ENCODE measurements at places on chromosomes 1 and 21.

GRCh38 chr1:8239306-8240023 is 78.4 kb upstream of the SLC45A1 start:
- DNase-seq = no peak

GRCh38 chr1:155062702-155063411 is 683 bp upstream of the EFNA4 start:
- DNase-seq = peak; percentile 64

DNA sequence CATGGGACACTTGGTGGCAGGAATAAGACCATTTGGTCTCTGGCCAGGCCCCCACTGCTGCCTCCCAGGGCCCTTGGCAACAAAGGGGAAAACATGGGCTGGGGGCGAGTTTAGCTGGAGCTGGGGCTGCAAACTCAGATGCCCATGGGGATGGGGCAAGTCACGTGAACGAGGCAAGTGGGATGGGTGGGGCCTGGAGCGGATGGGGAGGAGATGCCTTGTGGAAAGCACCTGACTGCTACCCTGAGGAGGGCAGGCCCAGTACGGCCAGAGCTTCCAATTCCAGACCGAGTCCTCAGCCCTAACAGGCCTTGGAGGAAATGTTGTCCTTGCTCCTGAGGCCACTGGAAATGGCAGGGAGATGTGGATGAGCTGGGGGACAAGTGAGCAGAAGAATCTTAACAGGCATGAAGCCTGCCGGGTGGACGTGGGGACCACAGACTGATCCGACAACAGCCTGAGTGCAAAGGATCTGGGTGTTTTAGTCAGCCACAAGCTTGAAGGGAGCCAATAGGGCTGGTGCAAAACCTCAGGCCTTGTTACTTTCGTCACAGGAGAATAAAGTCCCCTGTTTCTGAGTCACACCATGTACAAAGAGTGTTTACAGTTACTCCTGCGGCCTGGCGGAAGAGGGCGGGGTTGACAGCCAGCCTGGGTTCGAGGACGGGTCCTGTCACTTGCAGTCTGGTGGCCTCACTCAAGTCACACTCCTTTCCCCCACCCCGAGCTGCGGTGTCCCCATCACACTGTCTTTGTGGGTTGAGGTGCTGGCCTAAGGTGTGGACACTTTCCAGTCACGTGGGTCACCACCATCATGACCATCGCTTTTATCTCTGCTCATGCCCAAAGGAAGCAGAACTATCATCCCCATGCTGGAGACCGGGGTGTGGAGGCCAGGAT is 19.1 kb downstream of the RUNX3 start:
- DNase-seq = peak; percentile 71

GRCh38 chr1:201531551-201532425 is 7.1 kb upstream of the NAV1 start:
- no peak for DNase-seq

DNA sequence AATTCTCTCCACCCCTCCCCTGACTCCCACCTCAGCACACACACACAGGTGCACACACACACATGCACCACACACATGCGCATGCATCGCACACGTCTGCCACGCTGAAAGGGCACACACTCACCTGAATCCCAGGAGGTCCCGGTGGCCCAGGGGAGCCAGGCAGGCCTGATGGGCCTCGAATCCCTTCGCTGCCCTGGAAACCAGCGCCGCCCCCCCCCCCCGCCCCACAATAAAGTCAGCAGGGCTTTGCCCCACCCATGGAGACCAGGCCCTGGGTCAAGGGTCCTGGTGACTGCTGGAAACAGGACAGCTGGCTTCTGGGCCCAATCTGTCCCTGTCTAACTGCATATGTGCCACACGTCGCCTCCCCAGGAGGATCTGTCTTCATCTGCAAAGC is 17.8 kb upstream of the PEF1 start:
- no peak for DNase-seq

GRCh38 chr1:51663105-51663504 is 46.2 kb downstream of the OSBPL9 start:
- no peak for DNase-seq

DNA sequence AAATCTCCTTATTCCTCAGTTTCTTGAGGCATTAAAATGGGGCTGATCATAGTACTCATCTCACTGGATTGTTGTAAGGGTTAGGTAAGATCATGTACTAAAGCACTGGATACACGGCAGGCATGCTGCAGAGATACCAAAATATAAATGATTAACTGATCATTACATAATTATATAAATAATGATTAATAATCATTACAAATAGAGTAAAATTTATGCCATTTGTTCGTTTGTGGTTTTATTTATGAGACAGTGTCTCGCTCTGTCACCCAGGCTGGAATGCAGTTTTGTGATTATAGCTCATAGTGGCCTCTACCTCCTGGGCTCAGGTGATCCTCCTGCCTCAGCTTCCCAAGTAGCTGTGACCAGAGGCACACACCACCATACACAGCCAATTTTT is 140.7 kb downstream of the HHAT start:
- no peak for DNase-seq

- no peak for DNase-seq
These were observed 11.0 kb downstream of the PMVK start for GRCh38 chr1:154925335-154926170.

- DNase-seq = no peak
These were observed 3.4 kb upstream of the PLEKHM2 start for GRCh38 chr1:15680561-15681348.

- DNase-seq = no peak
These were observed 144.2 kb upstream of the POGK start for GRCh38 chr1:166695115-166695514.

GRCh38 chr1:182770232-182770631 is 19.3 kb upstream of the NPL start:
- no peak for DNase-seq

GRCh38 chr1:45723248-45723930 is 27.1 kb downstream of the IPP start:
- no peak for DNase-seq

DNA sequence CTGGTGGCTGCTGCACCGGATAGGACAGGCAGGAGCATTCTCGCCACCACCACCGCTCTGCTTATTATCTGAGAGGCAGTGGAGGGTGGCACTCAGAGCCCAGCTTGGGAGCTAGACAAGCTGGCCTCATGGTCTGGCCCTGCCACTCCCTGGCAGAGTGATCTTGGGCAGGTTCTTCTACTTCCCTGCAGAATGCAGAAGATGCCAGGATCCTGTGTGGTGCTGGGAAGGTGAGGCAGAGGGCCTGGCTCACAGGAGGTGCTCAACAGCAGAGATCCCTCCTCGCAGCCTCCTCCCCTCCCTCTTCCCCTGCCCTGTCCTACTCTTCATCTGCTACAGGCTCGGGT is 60.4 kb downstream of the ARHGEF10L start:
- no peak for DNase-seq

DNA sequence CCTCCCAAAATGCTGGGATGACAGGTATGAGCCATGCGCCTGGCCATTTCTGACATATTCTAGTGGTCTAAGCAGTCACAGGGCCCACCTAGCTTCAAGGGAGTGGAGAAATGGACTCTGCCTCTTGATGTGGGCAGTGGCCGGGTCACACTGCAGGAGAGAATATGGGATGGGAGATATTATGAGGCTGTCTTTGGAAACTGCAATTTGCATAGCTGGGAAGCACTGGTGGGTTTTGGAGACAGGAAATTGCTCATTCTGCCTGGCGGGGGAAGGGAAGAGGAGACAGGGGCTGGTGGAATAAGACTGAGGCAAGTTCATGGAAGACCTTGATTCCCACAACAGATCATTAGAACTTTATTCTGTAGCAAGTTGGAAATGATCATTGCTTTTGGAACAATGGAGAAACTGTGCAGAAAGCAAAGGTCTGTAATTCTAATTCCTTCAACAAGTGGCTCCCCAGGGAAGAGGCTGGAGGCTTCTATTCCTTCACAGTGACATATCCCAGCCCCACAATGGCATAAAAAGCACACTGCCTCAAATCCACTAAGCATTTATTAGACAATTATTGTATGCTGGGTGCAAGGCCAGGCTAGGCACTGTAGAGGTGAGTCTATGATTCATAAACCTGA is 10.5 kb downstream of the NCMAP start:
- no peak for DNase-seq

- DNase-seq = no peak
These were observed 5.0 kb upstream of the FMN2 start for GRCh38 chr1:240086726-240087125.

- DNase-seq = no peak
These were observed 43.4 kb downstream of the RALGPS2 start for GRCh38 chr1:178768423-178768822.

DNA sequence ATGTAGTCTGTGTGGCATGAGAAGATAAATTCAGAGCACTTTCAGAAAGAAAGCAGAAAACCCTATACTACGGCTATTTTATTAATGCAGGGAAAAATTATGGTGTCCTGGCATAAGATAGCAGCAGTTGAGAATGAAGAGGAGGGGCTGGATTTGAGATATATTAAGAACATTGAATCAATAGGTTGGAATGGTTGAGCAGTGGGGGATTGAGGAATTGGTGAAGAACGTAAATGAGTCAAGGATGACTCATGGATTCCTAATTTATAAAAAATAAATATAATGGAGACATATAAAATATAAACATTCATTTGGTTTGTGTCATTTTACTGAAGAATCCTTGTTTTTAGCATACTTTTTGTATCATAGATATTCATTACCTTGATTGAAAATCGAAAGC is 234.3 kb upstream of the ADAMTS5 start:
- DNase-seq = no peak

DNA sequence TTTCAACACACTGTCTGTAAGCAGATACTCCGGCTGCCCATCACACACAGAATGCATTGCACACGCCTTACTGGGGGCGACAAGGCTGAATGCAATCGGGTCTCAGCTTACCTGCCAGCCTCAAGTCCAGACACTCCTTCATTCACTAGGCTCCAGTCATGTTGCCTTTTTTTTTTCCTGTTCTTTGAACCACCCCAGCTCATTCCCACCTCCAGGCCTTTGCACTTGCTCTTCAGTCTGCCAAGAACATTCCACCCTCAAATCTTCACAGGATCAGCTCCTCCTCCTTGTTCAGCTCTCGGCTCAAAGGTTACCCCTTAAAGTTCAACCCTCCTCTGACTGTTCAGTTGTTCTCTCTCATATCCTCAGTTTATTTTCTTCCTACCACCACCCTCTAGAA is 181.9 kb upstream of the ESRRG start:
- no peak for DNase-seq

- no peak for DNase-seq
These were observed 16.7 kb downstream of the ITPKB start for GRCh38 chr1:226722240-226722900.

GRCh38 chr1:20703124-20703756 is 14.6 kb downstream of the KIF17 start:
- no peak for DNase-seq

DNA sequence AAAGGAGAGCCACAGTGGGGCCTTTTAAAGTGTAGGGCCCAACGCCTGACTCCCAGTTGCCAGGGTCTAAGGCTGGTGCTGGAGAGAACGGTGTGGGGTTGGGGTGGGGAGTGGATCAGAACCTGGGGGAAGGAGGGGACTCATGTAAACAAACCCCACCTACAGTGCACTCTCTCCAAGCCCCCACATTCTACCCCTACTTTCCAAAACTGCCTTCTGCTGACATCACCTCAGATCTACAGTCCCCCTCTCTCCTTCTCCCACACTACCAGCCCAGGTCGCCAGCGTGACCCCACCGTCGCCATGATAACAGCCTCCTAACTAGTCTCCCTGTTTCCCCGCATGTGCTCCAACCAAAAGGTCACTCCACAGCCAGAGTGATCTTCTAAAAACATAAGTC is 26.6 kb downstream of the TNNT2 start:
- DNase-seq = no peak

GRCh38 chr1:175000697-175001187 is 995 bp downstream of the CACYBP start:
- DNase-seq = no peak

GRCh38 chr1:121516234-121516967 is 331.6 kb downstream of the SRGAP2C start:
- peak; percentile 9 for DNase-seq

DNA sequence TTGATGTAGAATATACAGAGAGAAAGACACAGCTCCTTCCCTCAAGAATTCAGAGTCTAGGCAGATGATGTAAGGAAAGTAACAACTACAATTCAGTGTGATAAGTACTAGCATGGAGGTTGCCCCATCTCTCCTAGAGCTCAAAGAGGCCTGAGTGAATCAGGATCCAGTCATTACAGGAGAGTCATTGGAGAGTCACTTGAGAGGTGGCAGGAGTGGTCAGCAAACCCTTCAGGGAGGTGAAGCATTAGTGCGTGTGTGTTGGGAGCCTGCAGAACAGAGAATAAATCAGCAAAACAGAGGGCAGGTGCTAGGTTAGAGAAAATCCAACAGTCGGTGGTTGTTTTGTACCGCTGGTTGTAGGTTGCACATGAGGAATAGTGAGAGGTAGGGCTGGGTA is 46.1 kb downstream of the GRIK1 start:
- DNase-seq = no peak

GRCh38 chr1:221439747-221440501 is 302.0 kb downstream of the DUSP10 start:
- peak; percentile 21 for DNase-seq

- no peak for DNase-seq
These were observed 54.9 kb upstream of the ZBTB18 start for GRCh38 chr1:243996223-243996622.

GRCh38 chr1:66557157-66557556 is 23.2 kb downstream of the SGIP1 start:
- no peak for DNase-seq

GRCh38 chr1:77850082-77850481 is 38.3 kb upstream of the NEXN start:
- no peak for DNase-seq

- DNase-seq = peak; percentile 49
These were observed 35.8 kb downstream of the SLC2A1 start for GRCh38 chr1:42922687-42923366.

- no peak for DNase-seq
These were observed 2.3 kb downstream of the TRIM46 start for GRCh38 chr1:155175927-155176371.

- DNase-seq = no peak
These were observed 43.7 kb downstream of the NIBAN1 start for GRCh38 chr1:184930645-184931044.

DNA sequence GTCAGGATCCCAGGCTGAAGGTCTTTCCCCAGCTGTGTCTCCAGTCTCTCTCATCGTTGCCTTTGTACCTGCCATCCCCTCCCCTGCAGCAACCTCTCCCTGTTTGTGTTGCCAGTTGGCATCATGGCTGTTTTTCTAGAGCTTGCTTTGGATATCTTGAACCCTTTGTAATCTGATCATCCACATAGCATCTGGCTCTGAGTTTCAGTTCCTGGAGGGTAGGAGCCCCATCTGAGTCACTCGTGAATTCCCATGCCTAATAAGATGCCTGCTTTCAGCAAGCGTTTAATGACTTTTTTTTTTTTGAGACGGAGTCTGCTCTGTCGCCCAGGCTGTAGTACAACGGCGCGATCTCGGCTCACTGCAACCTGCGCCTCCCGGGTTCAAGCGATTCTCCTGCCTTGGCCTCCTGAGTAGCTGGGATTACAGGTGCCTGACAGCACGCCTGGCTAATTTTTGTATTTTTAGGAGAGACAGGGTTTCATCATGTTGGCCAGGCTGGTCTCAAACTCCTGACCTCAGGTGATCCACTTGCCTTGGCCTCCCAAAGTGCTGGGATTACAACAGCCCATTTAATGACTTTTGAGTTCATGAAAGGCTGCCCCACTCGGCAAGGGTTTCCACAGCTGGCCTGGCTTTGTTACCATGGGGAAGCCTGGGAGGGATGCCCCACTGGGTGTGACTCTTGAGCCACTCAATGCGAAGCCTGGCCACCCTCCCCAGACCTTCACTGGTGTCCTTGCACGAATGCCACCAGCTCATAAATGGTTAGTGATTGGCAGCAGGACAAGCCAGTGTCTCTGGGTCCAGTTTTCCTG is 11.9 kb downstream of the ALPL start:
- DNase-seq = no peak
